ENCODE measurements at places on chromosomes 5 and 9. TPM values are rescaled to one million over a fixed set of nuclear protein-coding genes. Genes with fewer than 3 reads are reported as not detected.

BTNL3 gene
- not detected for total RNA-seq

ARL14EPL gene
- not detected for total RNA-seq

B4GALT1 gene
- total RNA-seq: 46.7 TPM

GFI1B gene
- total RNA-seq: not detected

ALDH1A1 gene
- 6.2 TPM for total RNA-seq

TMED9 gene
- 121 TPM for total RNA-seq

LIX1 gene
- total RNA-seq: not detected

TUSC1 gene
- total RNA-seq: 23.0 TPM

FOXD4L6 gene
- not detected for total RNA-seq

RNF44 gene
- total RNA-seq: 5.3 TPM
